ENCODE measurements at places on chromosomes 12 and 14. TPM values are rescaled to one million over a fixed set of nuclear protein-coding genes. Genes with fewer than 3 reads are reported as not detected.

The RIN3 gene
- total RNA-seq, result 1.9 TPM

DNA sequence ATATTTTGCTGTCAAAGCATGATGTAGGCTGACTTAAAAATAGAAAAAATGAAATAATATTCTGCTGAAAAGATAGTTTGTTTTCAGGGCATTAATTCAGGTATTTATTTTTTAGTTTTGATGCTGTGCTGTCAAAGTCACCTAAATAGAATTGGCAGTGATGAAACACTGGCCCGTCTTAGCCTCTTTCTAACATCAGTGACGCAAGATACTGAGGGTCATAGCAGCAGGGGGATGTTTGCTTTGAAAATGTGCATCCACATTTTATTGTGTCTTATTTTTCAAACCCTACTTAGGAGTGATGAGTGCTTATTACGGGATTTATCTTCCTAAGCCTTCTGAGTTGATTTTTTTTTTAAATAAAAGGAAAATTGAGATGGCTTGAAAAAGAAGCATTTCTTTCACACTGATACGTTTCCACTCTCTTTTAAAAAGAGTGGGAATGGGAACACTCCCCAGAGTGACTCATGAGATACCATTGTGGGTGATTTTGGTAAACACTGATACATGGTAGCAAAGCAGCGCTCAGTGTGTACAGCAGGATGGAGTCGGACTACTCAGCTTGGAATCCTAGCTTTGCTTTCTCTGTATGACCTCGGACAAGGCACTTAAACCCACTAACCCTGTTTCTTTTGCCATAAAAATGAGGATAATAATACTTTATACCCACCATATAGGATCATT is 290.8 kb downstream of the ERC1 start:
- H3K4me3 ChIP-seq, result no peak overlapping the region
- no peak for DNase-seq
- no peak overlapping the region for H3K27ac ChIP-seq
- H3K36me3 ChIP-seq, result no peaks in the 10 kb centered on the region
- no peaks in the 10 kb centered on the region for H3K4me1 ChIP-seq
- no peaks in the 10 kb centered on the region for H3K27me3 ChIP-seq

GRCh38 chr14:100967930-100968329 is 64.4 kb upstream of the RTL1 start:
- no peak for DNase-seq
- H3K27ac ChIP-seq, result no peak overlapping the region
- no peak overlapping the region for H3K4me3 ChIP-seq
- no peaks in the 10 kb centered on the region for H3K4me1 ChIP-seq
- no peaks in the 10 kb centered on the region for H3K27me3 ChIP-seq

- H3K36me3 ChIP-seq, result no peaks in the 10 kb centered on the region
- no peaks in the 10 kb centered on the region for H3K4me1 ChIP-seq
- DNase-seq, result no peak
- H3K27ac ChIP-seq, result no peak overlapping the region
- no peak overlapping the region for H3K4me3 ChIP-seq
Measured at GRCh38 chr14:52935833-52936232, 15.0 kb downstream of the FERMT2 start.

DNA sequence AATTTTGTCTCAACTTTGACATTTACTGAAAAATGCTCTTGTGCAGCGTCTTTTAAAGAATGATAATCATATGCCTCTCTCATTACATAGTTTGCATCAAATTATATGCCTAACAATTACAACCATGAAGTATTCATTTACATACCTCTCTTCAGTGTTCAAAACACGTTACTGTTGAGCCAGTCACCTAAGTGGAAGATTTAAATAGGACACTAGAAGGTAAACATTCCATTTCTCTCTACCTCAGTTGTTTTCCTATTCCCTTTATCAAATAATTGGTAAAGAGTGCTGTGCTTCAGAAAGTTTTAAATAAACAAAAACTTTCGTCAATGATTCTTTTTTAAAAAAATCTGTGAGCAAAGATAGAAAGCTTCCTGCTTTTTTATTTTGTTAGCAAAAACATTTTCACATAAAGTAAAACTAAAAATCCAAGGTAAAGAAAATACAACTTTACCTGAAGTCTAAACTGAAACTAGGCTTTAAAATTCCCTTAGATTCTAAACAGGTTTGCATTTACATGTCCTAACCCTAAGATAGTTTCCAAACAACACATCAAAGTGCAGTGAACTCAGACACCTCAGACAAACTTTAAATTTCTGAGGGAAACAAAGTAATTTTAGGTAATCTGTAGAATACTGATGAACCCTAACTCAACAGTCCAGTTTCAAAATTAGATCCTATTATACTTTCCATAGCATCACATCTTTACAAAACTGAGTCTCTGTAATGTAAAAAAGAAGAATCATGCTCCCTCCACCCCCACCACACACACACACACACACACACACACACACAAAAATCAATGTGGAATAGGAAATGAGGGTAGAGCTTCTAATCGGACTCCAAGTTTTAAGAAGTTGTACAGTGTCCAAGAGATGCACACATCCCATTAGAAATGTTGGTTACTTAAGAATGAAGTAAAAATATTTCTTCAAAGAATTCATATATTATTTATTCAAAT is 46.2 kb downstream of the PAWR start:
- peaks cover 13% of the 10 kb centered on the region for H3K4me1 ChIP-seq
- peaks cover 1% of the 10 kb centered on the region for H3K27me3 ChIP-seq
- no peak for DNase-seq
- H3K4me3 ChIP-seq, result no peak overlapping the region
- 0 out of 2 replicates have a peak, but pooled peaks cover 3% of the 10 kb centered on the region for H3K36me3 ChIP-seq

DNA sequence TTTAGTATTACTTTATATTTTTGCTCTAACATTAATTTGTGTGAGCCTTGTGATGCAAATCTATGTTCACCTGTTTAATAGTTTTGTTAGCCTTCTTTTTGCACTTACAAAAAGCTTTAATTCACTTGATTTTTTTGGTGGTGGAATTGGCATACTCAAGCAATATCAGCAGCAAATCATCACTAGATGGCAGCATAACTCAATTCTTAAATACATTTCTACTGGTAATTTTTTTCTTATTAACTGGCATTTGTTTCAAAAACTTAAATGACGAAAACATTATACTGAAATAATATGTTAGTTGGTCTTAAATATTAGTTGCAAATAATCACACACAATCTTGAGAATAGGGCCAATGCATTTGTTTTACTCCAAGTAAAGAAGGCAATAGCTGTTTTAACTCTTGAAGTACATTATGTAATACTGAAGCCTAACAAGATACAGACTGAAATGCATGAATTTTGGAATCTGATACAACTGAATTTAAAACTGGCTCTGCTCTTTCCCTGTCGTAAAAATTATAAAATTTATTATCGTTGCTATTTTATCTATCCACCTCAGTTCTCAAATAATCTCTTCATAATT is 151.5 kb downstream of the ATXN7L3B start:
- H3K27me3 ChIP-seq, result no peaks in the 10 kb centered on the region
- no peak for DNase-seq
- no peaks in the 10 kb centered on the region for H3K4me1 ChIP-seq
- no peak overlapping the region for H3K27ac ChIP-seq

GRCh38 chr12:31015215-31015614 is 58.4 kb upstream of the DDX11 start:
- H3K4me3 ChIP-seq, result no peak overlapping the region
- no peaks in the 10 kb centered on the region for H3K27me3 ChIP-seq
- no peaks in the 10 kb centered on the region for H3K4me1 ChIP-seq
- DNase-seq, result no peak
- no peak overlapping the region for H3K27ac ChIP-seq

Measured in H1 (cell line).